ENCODE measurements at places on chromosomes 7 and 10.

- no peak for DNase-seq
These were observed 14.5 kb upstream of the ZNF862 start for GRCh38 chr7:149823631-149824199.

- no peak for DNase-seq
These were observed 189.6 kb downstream of the CTTNBP2 start for GRCh38 chr7:117683430-117684175.

DNA sequence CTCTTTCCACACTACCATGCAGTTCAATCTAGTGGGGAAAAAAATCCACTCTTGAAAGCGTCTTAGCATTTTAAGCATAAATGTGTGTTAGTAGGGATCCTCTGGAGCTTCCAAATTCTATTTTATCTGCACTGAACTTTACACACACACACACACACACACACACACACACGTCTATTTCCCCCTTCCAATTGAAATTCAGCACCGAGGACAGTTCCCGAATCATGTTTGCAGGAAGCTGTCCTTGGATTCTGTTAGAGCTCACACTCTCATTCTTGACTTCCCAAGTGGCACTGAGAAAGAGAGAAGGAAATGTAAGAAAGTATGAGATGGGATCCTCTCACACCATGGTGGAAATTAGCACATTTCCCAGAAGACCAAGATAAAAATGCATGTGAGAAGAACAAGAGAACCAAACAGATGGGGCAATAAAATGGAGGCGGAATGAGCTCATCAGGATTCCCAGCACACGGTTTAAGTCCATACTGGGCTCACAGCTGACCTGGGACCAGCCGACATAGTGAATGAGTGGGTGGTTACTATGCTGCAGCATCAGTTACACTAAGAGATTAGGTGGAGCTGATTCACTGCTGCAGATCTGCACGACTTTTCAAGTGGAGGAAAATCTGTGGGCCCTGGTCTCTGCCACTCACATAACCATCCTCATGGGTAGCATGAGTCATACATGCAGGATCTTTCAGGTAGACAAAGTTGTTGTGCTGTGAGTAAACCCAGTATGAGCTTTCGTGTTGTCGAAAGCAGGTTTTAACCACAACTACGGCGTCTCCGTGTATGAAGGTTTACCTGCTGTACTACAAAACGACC is 3.3 kb upstream of the NPTX2 start:
- no peak for DNase-seq

GRCh38 chr7:121298831-121299239 is 30.0 kb upstream of the WNT16 start:
- DNase-seq: no peak

DNA sequence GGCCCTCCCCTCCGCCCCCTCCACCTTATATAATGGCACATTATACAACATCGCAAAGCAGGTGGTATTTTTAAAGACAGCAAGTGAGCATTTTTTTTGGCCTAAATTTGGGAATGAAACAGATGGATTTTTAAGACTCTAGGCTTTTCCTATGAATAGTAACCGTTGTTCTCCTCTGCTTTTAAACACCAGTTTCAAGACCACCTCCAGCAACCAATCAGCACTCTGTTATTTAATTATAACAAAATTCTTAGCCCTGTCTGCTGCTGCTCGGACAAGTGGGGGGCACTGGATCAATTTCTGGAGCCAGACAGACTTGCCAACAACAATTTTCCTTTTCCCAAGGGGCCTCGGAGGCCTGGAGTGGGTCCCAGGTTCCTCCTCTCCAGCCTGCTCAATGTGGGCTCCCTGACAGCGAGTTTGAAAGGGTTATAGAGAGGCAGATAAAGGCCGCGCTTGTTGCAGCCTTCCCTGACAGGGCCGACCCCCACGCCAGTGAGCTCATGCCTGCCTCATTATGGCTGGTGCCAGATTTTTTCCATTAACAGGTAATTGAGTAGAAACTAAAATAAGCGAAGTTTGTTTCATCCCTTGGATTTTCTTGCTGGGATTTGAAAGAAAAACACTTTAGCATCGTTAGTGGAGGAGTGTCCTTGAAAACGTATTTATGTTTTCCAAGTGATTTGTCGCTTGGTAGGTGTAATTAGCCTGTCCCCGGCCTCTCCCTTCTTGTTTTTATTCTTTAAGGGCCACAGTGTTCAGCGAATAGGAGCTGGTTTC is 227.3 kb downstream of the TCF7L2 start:
- no peak for DNase-seq

- no peak for DNase-seq
These were observed 20.3 kb upstream of the IGF2BP3 start for GRCh38 chr7:23490357-23491135.

GRCh38 chr10:488081-488932 is 201.2 kb downstream of the DIP2C start:
- no peak for DNase-seq

DNA sequence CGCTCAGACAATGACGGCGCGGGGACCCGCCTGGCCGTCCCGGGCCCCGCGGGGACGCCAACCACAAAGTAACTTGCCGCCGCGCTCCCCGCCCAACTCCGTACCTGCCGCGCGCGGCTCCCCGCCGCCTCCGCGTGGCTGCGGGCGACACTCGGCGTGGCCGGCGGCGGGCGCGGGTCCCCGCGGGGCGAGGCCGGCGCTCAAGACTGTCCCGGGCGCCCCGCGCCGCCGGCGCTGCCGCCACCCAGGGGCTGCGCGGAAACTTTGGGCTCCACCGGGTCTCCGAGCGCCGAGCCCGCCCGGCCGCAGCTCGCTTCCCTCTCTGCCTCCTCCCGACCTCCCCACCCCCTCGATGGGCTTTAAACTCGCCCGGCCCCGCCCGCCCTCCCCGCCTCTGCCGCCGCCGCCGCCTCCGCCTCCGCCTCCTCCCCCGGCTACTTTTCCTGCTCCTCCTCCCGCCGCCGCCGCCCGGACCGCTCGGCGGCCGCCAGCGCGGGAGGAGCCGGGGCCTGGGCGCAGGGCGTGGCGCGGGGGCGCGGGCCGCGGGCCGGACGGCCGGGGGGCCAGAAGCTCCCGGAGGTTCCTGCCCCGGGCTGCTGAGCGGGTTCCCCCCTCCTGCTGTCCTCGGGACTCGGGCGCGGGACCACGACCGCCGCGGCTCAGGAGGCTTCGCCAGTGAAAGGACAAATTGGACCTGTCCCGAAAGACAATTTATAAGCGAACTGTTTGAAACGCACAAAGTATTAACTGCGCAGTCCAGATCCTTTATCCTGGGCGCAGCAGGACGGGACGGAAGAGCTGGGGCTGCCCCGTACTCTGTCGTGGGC is 10.6 kb upstream of the GRB10 start:
- DNase-seq: no peak

- no peak for DNase-seq
These were observed 143.4 kb downstream of the TPST1 start for GRCh38 chr7:66348531-66348930.

GRCh38 chr7:25288556-25289307 is 60.4 kb upstream of the NPVF start:
- no peak for DNase-seq

DNA sequence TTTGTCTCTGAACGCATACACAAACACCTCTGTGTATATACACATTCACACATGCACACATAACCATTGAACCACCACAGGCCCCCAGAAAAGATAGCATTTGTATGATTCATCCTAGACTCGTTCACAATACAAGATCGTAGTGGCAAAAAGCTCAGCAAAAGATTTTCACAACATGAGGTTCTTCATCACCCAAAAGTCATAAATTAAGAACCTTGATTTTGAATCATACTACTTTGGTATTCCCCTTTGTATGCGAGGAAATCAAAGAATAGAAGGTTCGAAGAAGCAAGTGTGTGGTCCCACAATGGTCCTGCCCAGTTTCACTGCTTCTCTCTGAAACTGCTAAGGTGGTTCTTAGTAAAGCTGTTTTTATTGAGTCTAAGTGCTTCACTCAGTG is 200.7 kb downstream of the CELF2 start:
- DNase-seq: no peak

- DNase-seq: no peak
These were observed 6.1 kb upstream of the NCAPG2 start for GRCh38 chr7:158710651-158711102.

DNA sequence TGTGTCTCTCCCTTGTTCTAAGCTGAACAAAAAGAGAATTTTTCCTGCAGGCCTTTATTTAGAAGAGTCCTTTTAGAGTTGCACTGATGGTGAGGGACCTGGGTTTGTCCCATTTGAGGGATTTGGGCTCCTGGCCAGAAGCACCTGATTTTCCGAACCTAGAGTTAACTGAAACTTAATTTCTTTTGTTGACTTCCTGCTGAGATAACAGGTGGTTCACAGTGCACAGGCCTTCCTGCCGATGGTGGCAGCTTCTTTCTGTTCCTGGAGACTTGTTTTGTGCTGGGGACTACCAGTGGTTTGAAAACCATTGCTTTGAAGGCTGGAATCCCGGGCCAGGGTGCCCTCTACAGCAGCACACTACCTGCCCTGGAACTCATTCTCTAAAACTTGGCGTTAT is 99.2 kb downstream of the SUGCT start:
- no peak for DNase-seq

DNA sequence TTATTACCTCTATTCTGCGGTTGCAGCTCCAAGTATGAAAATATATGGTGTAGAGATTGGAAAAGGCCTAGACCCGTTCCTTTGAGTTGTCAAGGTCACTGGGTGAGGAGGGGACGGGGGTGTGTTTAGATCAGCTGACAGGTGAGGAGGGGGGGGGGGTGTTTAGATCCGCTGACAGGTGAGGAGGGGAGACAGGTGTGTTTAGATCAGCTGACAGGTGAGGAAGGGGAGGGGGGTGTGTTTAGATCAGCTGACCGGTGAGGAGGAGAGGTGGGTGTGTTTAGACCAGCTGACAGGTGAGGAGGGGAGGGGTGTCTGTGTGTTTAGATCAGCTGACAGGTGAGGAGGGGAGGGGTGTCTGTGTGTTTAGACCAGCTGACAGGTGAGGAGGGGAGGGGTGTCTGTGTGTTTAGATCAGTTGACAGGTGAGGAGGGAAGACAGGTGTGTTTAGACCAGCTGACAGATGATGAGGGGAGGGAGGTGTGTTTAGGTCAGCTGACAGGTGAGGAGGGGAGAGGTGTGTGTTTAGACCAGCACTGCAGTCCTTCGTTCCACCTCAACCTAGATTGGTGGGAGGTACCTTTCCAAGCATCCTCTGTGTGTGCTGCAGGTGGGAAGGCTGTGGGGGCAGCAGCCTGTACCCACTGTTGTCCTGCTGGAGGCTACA is 655.0 kb upstream of the ADARB2 start:
- no peak for DNase-seq

DNA sequence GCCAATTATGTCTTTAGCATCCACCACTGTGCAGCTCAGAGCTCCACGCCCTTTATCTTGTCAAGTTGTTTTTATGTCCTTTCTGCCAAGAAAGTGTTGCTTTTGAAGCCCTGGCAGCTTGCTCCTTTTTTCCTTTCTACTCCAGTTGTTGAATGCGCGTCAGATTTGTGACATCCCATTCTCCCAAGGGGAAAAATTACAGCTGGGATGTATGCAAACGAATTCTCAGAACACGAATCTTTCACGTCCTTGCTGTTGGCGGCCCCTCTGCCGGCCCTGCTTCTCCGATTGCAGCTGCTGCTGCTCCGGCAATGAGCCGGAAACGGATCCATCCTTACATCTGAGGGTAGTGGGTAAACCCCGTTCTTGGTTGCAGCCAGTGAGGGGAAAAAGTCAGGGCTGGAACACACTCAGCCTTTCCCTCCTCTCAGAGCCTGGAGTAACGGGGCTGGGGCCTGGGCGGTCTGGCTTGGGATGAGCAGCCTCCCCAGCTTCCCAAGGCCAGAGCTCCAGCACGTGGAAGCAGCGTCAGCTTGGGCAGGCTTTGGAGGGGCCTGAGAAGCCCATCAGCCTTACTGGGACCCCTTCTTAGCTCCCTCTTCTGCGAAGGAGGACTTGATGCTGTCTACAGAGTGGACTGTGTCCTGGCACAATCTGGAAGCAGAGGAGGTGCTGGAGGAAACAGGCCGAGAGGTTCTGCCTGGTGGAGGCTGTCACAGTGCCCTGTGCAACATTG is 79.0 kb upstream of the CHST15 start:
- no peak for DNase-seq

GRCh38 chr10:91975438-91975837 is 51.9 kb downstream of the BTAF1 start:
- no peak for DNase-seq

DNA sequence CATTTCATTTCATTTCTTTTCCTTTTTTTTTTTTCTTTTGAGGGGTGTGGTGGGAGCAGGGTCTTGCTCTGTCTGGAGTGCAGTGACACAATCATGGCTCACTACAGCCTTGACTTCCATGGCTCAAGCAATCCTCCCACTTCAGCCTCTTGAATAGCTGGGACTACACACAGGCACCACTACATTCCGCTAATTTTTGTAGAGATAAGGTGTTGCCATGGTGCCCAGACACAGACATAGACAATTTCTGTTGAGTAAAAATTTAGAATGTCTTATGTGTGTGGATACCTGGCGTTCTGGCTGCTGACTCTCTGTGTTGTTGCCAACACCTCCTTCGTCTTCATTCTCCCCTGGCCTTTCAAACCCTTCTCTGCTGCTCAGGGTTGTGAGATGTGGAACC is 54.0 kb upstream of the PRSS58 start:
- no peak for DNase-seq

DNA sequence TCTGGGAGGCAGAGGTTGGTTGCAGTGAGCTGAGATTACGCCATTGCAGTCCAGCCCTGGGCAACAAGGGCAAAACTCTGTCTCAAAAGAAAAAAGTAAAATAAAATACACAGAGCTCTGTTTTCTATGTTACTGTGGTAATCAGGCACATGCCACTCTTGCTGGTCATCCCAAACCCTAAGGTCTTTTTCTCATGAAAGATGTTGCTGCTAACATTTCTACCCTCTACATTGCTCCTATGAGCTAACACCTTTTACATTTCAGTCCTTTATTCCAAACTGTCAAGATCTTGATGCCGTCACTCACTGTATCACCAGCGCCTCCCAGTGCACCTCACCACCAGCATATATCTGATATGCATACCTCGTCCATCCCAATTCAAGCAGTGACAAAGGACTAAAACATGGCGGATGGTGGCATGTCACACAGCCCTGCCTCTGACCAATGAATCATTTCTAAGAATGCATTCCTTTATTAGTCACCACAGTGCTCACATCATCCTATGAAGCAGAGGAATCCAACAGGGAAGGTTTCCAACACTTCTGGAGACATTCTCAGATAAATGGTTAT is 4.3 kb downstream of the DAGLB start:
- DNase-seq: no peak

- DNase-seq: no peak
These were observed 34.9 kb downstream of the ABLIM1 start for GRCh38 chr10:114623155-114623554.

DNA sequence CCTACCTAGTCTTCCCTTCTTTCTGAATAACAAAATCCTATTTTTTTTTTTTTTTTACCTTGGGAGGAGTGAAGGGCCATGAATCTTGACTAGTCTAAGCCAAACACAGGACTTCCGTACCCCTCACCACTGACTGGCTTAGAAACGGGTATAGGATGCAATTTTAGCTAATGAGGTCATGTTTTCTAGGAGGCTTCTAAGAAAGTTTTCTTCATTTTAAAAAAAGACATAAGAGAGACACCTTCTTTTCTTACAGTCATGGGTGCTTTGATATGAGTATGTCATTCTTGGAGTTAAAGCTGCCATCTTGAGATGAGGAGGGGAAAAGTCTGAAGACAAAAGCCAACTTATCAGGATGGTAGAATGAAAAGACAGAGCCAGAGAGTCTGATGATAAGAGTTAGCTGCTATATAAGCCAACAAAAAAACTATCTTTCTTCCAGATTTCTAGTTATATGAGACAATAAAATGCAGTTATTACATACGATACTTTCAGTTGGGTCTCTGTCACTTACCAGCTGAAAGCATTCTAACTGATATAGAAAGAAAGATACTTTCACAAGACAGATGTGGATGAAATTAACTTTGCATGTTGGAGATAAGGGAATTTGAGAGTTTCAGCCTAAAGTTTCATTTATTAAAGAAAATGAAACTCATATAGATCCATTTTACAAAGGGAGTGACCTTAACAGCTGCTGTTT is 34.0 kb downstream of the ZNF438 start:
- DNase-seq: no peak

Measured in stimulated activated CD4-positive, alpha-beta T cell treated with anti-CD3 and anti-CD28 coated beads, Interleukin-1b, Interleukin-23, amount 100 ng/mL, for 1 hour (primary cell).